Left colon (tissue), 2 donors: ENCODE measurements at places on chromosomes 6 and 20. TPM values are rescaled to one million over a fixed set of nuclear protein-coding genes. Genes with fewer than 3 reads are reported as not detected.

- DNase-seq = no peak
Measured at GRCh38 chr6:84867521-84867920, 103.1 kb upstream of the TBX18 start.

GRCh38 chr20:31712112-31712553, 10.5 kb downstream of the BCL2L1 start:
- no peak for DNase-seq

DNA sequence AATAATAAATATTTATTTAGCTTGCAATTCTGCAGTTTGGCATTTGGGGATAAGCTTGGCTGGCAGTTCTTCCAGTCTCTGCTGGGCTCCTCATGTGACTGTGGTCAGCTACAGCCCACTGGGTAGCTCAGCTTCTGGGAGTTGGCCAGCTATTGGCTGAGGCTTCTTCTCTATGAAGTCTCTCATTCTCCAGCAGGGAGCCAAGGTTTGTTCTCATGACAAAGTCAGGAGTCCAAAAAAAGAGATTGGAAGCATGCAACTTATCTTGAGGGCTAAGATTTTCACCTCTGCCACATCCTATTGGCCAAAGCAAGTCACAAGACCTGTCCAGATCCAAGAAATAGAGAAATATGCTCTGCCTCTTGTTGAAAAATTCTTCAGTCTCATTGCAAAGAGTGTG, 94.6 kb downstream of the SNAP25 start:
- DNase-seq = no peak

The BPIFB1 gene
- total RNA-seq = not detected

GRCh38 chr6:25122001-25122400, 157.2 kb upstream of the CARMIL1 start:
- DNase-seq = no peak

DNA sequence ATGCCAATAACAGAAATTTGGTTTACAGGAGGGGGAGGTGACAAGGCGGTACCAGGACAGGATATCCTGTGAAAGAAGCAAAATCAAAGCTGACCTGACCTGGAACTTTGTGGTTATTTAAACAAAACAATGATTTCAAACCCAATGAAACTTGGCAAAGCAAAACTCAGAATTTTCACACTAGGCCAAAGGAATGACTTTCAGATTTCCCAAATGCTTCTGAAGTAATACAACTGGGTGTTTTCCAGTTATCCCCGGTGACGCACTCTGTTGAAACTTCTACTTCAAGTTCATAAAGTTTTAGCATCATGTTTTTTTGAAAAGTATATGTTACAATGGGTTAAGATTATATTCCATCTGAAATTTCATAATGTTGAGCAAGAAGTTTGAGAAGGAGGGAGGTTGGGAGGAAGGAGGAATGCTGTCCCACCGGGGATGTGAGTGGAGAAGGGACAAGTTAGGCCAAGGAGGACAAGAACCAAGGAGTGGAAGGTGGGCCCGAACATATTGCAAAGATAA, 78.1 kb upstream of the TRAF3IP2 start:
- no peak for DNase-seq

The OPRL1 gene
- total RNA-seq = 0.17 TPM

DNA sequence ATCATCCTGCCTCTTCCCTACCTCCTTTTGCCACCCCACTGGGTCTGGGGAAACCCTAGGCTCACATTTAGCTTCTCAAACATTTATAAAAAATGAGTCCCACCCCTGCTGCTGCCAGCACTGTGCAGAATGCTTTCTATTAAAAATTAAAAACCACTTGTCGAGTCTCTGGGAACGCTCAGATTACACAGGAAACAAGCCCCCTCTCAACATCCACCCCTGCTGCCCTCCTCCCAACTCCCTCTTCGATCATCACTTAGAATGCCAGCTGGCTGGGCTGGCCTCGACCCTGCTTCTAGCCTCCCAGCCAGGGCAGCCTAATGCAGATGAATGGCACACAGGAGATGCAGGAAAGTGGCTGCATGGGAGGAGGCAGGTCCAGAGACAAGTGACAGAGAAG, 75.8 kb downstream of the CDH22 start:
- no peak for DNase-seq
